ENCODE measurements at places on chromosomes 5 and 9. TPM values are rescaled to one million over a fixed set of nuclear protein-coding genes. Genes with fewer than 3 reads are reported as not detected.

Gene CEP72
- 4.4 TPM for total RNA-seq

- no peak for DNase-seq
These were observed 102.1 kb upstream of the DMRT1 start for GRCh38 chr9:739362-739761.

GRCh38 chr5:119470851-119471451 is 18.7 kb downstream of the HSD17B4 start:
- DNase-seq = no peak

Gene ARHGEF37
- 11.0 TPM for total RNA-seq

Gene PCA3
- 0.20 TPM for total RNA-seq

- no peak for DNase-seq
These were observed 7.3 kb upstream of the MTMR12 start for GRCh38 chr5:32319926-32320543.

DNA sequence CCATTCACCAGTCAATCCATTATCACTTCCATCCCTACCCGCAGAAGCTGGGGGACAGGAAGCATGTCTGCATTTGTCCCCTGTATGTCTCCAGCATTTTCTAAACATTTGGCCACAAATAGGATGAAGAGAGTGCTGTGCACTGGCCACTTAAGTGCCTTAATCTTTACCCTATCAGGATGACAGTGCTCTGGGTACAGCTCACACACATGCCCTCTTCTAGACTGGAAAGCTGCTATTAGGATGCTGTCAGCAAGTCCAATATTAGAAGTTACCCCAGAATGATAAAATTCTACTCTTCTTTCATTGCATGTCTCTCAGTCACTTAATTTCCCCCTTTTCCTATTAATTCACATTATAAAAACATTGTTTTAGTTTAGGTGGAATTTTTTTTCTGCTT is 168.4 kb downstream of the RASEF start:
- DNase-seq = no peak

DNA sequence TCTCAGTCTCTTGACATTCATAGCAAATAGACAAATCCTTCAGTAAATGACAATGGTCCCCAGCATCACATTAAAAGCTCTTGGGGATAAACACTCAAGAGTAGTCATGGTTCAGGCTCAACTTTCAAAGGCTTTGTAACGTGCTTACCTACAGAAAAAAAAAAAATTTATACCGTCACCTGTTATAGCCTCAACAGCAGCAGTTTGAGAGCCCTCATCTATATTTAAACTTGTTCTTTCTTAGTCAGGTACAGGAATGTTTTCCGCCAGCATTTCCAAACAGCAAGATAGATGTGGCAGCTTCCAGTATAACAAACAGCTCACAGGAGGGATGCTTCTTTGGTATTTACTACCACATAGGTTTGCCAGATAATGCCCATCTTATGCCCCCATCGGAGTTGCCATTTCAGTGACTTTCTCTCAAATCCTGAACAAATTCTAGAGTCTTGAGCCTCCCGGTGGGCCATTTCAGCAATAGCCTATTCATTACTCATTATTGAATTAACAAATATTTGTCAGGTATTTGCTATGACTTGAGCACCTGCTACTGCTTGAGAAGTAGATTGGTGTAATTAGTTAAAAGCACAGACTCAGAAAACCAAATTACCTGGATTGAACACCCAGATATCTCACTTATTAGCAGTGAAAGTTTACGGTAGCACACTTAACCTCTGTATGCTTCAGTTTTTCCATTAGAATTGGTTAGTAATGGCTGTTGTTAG is 470.0 kb downstream of the EBF1 start:
- DNase-seq = no peak

DNA sequence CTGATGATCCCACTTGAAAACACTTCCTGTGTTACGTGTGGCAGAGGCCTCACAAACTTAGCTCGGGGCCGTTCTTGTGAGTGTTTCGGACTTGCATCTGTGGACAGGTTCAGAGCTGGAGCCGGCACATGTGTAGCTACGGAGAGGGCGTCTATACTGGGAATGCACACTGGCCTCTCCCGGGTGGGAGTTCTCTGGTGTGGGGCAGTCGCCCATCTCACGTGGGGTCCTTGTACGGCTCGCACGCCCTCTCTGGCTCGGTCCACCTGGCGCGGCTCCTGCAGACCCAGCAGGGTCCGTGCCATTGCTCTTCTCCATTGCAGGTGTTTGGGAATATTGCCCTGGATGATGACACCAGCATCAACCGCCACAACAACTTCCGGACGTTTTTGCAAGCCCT is 197.9 kb downstream of the CACNA1B start:
- no peak for DNase-seq

Gene MSMP
- not detected for total RNA-seq

DNA sequence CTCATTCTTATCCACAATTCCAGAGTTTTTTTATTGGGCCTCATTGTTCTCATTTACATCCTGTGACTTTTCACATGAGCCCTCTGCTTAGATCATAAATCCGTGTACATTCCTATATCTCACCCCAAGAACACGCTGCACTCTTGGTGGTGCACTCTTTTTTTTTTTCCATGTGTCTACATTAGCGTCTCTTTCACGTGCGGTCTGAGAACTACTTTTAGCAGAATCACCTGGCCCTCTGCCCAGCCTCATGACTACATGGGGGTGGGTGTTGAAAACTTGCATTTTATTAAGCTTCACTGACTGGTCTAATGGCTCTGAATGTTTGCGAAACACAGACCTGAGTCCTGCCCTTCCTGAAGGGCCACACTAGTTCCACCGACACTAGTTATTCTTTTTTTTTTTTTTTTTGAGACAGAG is 18.6 kb downstream of the C9orf57 start:
- peak; percentile 45 for DNase-seq

- DNase-seq = no peak
These were observed 6.5 kb downstream of the ARL14EPL start for GRCh38 chr5:116038817-116039216.

Gene LCN1
- total RNA-seq = not detected

Gene TGFBI
- 136 TPM for total RNA-seq

DNA sequence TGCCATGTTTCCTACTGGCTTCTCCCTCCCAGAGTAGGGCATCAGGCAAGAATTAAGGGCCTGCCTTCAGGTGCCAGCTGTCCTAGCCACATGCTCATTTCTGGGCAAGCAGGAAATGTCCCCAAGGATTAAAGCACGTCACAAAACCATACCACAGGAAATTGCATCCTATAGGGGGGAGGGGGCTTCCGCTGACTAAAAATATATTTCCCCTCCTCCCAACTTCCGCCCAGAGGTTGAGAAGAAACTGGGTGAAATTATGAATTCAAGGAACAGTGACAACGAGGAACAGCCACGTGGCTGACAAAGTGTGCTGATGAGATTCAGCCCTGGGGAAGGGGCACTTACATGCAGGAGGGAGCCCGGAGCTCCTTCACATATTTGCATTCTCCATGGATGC is 4.1 kb downstream of the HBEGF start:
- peak; percentile 39 for DNase-seq

GRCh38 chr5:64190562-64191306 is 25.1 kb downstream of the RNF180 start:
- no peak for DNase-seq
